ENCODE measurements at places on chromosomes 5 and 9.

GRCh38 chr9:127224178-127224882 lies 40.2 kb upstream of the GARNL3 start:
- DNase-seq: peak; percentile 86

- DNase-seq: no peak
These were observed 9.9 kb downstream of the PLK2 start for GRCh38 chr5:58450018-58450417.

GRCh38 chr5:59276325-59276675 lies 617.2 kb downstream of the PDE4D start:
- DNase-seq: no peak

GRCh38 chr5:90131383-90132133 lies 278.0 kb downstream of the CETN3 start:
- no peak for DNase-seq

DNA sequence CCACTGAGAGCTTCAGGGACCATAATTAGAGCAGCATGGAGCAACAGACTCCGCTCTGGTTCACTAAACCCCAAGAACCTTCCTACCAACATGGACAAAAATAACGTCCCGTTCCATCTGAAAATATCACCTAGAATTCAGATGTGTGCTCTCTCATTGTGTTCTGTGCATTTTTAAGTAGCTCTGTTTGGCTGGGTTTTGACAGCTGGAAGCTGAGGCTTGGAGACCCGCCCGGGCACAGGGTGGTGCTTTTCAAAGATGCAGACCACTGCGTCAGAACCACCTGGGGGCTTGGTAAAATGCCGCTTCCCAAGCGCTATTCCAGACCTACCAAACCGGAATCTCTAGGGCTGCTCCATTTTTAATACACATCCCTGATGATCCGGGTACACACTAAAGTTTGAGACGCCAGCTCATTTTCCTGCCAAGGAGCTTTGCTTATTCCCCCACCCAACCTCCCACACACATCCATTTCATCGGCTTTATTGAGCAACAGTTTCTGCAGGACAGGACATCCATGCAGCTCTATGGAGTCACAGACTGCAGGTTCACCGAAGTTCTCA lies 104.8 kb downstream of the GABBR2 start:
- no peak for DNase-seq

GRCh38 chr9:36258996-36259533 lies 817 bp upstream of the GNE start:
- DNase-seq: no peak

DNA sequence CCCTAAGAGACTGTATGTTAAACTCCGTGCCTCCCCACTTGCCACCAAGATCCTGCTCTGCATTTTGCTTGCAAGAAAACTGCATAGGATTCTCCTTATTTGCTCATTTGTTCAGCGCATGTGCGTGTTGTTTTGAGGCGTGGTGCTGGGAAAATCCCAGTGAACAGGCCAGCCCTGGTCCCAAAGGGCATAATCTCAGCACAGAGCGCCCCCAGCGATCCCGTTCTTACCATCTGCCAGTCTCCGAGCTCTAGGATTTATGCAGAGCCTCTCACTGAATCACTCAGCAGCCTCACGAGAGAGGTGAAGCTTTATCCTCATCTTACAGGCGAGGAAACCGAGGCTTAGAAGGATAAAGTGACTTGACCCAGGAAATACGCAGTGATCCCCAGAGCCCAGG lies 11.5 kb downstream of the PRRX2 start:
- no peak for DNase-seq

GRCh38 chr5:78639791-78640190 lies 8.8 kb downstream of the LHFPL2 start:
- DNase-seq: no peak

GRCh38 chr5:128353441-128354107 lies 184.5 kb downstream of the FBN2 start:
- no peak for DNase-seq

DNA sequence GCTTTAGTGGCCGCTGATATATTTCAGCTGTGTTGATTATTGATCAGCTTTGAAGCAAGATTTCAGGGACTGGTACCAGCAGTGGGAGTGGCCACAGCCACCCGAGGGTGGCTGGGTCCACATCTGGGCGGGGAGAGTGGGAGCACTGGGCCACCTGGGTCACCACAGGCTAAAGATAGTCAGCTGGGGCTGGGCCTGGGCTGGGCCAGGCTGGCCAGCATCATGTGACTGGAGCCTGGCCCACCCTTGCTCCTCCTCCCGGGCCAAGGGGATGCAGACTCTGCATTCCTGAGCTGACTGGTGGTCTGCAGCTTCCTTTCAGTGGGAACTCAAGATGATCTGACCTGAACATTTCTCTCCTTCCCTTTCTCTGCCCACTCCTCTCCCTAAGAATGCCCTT lies 27.1 kb downstream of the LARP1 start:
- DNase-seq: no peak

DNA sequence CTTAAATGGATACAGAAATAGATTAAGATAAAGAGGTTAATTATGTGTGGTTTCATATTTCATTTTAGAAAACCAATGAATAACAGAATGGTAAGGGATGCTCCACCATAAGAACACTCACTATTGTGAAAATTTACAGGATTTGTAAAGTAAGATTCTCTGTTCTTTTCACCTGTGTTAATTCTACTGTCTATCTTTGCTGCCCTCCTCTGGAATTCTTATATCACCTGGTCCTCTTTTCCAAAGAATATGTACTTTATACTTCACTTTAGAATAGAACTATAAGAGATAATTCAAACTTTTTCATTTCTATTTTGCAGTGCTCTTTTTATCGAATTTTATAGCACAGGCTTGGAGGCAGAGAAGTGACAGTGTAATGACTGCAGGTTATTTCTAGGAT lies 213.4 kb downstream of the LURAP1L start:
- DNase-seq: no peak

DNA sequence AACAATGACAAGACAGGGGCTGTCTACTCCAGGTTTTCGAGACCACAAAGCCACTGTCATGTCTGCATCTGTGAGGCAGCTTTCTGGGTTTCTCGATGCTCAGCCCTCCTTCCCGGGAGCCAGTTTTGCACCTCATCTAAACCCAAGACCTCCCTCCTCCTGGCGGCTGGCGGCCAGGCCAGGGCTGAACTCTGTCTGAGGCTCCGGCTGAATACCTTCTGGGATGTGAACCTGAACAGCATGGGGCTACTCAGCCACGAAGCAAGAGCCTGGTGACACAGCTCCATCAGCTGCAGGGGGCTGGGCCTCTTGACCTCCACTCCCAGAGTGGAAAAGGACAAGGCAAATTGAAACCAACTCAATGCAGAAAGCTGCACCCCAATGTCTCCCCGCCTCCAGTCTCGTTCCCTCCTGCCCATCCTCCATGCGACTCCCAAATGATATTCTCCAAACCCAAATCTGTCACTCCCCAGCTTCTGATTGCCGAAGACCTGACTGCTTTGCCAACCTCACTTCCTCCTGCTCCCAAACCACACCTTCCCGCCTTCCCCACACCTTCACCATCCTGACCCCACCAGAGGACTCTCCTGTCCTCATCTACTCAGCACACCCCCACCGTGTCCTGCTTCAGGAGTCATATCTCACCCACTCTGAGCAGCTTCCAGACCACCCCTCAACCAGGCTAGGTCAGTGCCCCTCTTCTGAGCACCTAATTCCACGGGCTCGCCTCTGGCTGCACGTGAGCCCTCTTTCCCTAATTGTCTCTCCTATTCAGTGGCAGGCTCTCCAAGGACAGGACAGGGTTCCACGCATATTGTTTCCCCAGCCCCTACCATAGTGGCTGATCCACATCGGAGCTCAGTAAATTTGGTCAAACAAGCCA lies 4.5 kb downstream of the ANKS6 start:
- no peak for DNase-seq

DNA sequence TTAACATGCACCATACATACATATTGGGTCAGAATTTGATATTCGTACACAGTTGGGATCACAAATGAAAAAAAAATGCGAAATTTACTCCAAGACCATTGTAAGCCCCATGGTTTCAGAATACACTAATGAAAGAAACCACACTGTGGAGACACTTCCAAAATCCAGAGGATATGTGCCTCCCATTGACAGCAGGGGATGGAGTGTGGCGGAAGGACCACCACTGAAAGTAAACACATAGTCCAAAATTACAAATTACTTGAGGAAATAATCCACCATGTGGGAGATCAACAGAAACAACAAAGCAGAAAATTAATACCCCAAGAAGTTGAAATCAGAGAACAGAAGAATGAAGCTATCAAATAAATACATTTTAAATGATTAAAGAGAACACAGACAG lies 291.6 kb upstream of the PAPPA start:
- no peak for DNase-seq

DNA sequence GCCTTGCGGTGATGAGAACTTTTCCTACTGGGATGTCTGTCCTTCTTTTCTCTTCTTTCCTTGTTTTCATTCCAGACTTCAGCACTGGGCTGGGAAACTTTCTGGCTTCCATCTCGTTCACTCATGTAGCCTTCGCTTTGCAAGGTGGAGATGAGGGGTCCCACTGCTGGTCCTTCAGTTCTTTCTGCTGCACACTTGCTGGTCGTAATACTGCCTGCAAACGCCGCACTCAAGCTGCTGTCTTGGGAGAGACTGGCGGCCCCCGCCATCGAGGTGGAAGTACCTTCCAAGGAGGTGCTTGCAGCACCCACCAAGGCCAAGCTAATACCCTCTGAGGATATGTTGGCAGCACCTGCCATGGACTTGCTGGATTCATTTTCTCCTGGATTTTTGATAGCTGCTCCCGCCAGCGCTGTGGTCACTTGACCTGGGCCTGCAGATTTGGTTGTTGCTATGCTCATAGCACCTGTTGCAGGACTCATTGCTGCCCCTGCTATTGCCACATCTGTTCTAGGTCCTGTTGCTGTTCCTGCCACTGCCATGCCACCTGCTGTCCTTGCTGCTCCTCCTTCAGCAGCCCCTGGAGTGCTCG lies 3.0 kb downstream of the GARIN3 start:
- DNase-seq: no peak

DNA sequence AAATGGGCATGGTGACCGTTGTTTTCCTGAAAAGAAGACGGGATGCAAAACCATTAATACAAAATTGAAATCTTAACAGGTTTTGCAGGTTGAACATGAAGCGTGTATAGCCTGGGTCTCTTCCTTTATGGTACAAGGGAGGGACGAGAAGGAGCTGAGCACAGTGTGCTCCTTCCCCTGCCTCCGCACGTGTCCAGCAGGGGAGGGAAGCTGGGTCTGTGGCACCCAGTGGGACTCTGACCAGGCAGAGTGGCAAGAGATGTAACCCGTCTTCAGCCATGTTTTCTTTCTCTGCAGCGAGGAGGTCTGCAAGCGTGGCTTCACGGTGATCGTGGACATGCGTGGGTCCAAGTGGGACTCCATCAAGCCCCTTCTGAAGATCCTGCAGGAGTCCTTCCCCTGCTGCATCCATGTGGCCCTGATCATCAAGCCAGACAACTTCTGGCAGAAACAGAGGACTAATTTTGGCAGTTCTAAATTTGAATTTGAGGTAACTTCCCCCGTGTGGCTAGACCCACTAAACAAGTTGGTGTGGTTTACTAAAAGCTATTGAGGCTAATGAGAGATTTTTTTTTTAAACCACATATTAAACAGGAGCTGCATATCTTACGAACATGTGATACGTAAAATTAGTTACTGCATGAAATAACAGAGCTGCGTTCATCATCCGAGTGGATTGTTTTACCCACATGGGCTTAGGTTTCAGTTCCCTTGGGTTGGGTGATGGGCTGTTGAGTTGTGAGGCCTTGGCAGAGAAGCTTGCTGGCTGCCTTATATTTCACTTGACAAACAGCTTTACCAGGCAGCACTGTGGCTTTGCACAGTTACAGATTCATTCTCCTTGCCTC lies 143.7 kb downstream of the TRIO start:
- no peak for DNase-seq

DNA sequence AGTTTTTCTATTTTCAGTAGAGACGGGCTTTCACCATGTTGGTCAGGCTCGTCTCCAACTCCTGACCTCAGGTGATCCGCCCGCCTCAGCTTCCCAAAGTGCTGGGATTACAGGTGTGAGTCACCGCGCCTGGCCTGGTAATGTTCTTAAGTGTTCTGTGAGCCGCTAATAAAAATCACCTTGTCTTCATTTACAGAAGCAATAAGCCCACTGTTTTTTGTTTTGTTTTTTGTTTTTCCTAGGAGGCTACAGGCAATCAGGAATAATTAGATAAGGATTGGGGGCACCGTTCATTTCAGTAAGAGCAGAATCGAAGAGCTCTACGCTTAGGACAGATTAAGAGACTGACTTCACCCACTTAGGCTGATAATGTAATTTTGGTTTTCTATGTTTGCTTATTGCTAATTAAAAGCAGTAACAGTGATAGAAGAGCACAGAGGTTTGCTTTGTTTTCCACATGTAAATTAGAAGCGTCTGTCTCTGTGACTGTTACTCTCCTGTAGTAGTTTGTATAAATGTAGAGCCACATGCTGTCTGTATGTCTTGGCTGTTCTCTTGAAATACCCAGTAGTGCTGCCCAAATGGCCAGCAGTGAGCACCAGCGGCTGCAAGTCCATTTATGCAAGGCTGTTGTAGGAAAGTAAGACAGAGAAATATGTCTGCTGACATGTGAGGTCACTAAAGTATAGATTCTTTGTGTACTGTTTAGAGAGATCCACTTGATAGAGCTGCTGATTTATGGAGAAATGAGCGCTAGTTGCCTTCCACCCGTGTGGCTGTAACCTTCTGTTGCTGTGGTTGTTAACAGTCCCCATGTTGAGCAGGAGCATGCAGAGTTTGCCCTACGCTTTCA lies 30.5 kb downstream of the TRIO start:
- DNase-seq: no peak

GRCh38 chr9:130929571-130930038 lies 9.4 kb downstream of the FIBCD1 start:
- DNase-seq: no peak

DNA sequence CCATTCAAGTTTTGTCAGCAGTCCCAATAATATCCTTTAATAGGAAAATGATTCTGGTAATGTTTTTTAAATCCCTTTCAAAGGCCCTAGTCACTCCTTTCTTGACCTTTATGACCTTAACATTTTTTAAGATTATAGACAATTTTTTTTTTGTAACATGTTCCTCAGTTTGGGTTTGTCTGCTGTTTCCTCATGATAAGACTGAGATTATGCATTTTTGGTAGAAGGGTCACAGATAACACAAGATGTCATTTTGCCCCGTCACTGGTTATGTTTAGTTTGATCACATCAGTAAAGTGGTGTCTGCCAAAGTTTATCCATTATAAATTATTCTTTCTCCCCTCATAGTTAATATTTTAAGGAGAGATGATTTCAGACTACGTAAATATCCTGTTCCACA lies 16.0 kb upstream of the PTPDC1 start:
- no peak for DNase-seq

DNA sequence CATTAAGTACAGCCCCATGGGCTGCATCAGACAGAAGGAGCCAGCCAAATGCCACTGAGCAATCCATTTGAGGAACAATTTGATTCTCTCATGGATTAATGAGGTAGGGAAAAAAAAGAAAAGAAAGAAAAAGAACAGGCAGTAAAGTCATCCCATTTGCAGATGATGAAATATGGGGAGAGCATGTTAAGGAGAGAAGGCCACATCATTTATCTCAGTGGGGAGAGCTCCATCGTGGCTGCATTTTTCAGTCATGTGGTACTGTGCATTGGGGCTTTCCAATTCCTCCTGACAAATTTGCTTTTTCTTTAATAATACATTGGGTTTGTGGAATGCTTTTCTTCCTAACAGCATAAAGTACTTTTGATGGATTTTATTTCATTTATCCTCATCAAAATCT lies 375.2 kb upstream of the TLE4 start:
- DNase-seq: no peak

- no peak for DNase-seq
These were observed 159.9 kb upstream of the RAI14 start for GRCh38 chr5:34496260-34496691.

All from stimulated activated CD4-positive, alpha-beta T cell treated with anti-CD3 and anti-CD28 coated beads, Interleukin-15, amount 100 ng/mL, for 24 hours (primary cell).